Stimulated activated CD4-positive, alpha-beta T cell treated with anti-CD3 and anti-CD28 coated beads, Interleukin-1b, Interleukin-23, amount 100 ng/mL, for 4 hours (primary cell): ENCODE measurements at places on chromosomes 11 and 22.
A peak's percentile ranks its signal among the peaks of the same experiment; 100 is the strongest.

- no peak for DNase-seq
Observed at GRCh38 chr11:74265256-74265655, 46.2 kb downstream of the P4HA3 start.

DNA sequence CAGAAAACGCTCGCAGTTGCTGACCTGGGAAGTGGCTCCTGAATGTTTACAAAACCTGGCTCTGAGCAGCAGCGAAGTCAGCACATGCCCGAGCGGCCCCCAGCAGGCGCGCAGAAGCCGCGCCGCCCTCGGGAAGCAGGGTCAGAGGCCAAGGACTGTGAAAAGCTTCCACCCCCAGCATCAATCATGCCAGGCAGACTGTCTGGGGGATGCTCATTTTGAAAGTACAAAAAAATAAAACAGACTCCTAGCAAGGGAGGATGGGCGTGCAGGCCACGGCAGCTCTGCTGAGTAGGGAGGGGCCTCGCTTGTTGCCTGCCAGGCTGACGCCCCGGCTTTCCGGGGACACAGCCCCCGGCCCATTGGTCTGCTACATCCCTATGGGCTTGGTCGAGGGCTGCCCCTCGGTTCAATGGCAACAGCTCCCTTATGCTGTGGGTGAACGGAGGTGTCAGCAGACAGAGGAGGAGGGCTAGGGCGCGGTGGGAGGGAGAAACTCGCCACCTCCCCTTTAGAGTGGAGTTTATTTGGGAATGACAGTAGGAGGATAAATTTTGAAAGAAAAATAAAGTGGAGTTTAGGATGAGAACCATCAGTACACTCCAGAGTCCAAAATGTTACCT lies 37.7 kb upstream of the GNB1L start:
- DNase-seq, result peak; percentile 34

DNA sequence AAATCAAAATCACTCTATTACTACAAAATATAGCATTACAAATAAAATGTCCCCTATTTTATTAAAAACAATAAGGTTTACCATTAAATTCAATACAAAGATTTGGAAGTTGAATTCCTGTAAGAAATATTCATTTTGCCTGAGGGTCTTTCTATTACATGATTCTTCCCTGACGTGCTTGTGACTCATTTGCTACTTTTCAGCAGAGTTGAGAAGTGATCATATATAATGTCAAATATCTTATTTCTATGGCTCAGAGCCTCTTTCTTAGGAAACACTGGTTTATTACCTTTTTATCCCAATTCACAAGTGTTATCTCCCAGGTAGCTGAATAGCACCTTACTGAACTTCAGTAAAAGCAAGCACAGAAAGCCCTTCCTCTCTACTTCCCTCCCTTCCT lies 65.2 kb upstream of the CNTN5 start:
- DNase-seq, result no peak

DNA sequence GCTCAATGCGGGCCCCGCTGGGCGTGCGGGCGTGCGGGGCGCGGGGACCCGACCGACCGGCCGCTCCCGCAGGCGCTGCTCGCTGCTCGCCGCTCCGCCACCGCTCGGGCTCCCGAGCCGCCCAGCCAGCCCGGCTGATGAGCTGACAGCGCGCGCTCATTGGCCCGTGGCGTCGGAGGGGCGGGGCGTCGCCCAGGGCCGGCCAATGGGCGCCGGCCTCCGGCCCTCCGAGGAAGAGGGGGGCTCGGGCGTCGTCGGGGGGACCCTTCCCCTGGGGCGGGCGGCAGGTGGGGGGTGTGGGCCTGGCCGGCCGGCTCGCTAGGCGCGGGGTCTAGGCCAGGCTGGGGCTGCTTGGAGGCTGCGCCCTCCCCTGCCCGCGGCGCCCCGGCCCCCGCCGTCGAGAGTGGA lies at the start of gene SCUBE1:
TSS of gene SCUBE1 (minus strand) at position 111 of the 408 bp plus-strand sequence. CDS start 111 bp downstream, outside the sequence.
- peak; percentile 58 for DNase-seq

DNA sequence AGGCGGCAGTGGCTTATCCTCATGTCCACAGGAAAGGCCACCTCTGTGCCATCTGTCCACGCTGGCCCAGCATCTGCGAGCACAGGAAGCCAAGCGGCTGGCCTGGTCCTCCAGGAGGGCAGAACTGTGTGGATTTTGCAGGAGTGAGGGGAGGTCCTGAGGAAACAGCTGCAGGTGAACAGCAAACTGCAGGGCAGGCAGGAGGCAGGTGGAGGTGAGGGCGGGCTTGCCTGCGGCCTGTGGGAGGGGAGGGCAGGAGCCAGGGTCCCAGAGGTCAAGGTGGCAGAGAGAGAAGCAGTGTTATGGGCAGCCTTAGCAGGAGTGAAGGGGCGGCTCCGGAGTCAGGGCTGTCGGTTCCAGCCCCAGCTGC lies 369.7 kb downstream of the SHANK2 start:
- DNase-seq, result no peak
